GM23338 (cell line): ENCODE measurements at places on chromosomes 2 and 18.

DNA sequence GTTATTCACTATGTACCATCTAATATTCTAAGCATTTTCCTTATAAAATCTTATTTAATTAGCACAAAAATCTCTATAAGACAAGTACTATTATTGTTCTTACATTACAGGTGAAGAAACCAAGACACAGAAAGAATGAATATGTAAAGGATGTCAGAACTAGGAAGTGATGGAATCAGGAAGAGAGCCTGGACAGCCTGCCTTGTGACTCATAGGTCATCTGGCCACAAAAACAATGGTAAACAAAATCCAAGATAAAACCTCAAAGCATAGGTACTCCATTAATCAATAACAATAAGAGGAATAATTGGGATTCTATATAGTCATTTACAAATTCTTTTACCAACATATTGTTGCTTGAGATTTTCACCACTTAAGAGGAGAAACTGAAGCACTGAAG lies 505.4 kb upstream of the PIK3C3 start:
- no peak for DNase-seq

DNA sequence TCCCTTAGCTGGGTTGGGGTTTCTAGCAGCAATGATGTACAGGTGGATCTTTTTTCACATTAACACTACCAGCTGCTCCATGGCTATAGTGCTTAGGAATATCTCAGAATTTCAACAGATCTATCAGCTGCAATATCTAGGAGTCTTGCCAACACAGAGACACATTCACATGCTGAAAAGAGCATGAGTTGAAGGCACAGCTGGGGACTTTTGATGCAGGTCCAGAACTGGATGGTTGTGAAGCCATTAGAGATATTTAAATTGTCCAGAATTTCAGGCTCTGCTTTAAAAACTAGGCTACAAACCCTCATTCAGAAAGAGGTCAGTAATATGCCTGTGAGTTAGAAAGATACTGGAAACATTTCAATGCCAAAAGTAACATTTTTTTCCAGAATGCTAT lies 122.2 kb upstream of the CCDC195 start:
- no peak for DNase-seq

DNA sequence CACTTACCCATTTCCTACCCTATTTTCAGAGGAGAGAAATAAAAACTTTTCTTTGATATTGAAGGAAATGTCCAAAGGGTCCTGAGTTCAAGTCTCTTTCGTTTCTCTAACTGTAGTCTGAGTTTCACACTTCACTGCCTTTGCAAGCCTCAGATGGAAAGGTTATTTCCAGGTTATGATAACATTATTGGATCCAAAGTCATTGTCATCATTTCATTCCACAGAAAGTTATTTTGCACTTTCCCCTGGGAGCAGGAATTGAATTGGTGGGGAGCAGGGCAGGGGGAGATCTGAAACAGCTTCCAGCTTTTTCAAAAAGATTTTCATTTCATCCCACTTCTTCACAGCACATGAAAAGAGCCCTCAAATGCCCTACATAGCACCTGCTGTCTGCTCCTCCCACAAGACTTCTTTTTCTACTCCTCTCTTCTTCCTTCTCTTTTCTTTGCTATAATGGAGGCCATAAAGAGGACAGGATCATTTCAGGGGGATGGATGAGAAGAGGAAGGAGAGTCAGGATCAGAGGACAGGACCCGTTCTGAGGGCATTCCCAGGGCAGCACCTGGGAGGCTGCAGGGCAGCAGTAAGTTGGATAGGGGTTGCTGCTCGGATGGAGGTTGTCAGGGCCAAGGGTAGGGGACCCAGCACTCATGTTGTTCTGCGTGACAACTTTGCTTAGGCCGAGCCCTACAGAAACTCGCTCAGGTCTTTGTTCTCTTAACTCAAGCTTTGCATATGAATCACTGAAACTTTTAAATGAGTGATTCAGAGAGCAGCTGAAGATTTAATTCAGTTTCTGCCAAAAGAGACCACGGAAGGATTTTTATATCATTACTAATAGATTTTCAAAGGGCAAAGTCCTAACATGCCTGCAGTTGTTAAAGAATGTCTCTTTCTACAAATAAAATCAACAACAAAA lies 11.4 kb upstream of the GALNT5 start:
- DNase-seq, result peak; percentile 67

GRCh38 chr2:117832332-117832731 lies 17.8 kb downstream of the DDX18 start:
- DNase-seq, result no peak
